ENCODE measurements at places on chromosomes 16 and 17.

DNA sequence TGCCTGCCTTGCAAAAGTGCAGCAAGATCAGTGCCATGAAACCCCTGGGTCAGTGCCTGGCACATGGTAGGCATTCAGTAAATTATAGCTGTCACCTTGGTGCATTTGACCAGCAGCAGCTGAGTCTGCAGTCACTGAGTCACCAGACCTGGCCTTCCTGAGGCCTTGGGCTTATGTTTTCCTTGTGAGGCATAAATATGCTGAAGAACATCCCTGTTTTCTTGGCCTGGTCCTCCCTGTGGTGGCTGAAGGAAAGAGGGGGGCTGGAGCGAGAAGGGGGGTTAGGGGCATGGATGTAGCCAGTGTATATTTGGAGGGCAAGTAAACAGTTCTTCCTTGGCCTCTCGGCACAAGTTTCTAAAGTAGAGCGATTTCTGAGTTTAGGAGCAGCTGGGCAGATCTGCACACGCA, 26.5 kb downstream of the EPN2 start:
- DNase-seq = no peak

DNA sequence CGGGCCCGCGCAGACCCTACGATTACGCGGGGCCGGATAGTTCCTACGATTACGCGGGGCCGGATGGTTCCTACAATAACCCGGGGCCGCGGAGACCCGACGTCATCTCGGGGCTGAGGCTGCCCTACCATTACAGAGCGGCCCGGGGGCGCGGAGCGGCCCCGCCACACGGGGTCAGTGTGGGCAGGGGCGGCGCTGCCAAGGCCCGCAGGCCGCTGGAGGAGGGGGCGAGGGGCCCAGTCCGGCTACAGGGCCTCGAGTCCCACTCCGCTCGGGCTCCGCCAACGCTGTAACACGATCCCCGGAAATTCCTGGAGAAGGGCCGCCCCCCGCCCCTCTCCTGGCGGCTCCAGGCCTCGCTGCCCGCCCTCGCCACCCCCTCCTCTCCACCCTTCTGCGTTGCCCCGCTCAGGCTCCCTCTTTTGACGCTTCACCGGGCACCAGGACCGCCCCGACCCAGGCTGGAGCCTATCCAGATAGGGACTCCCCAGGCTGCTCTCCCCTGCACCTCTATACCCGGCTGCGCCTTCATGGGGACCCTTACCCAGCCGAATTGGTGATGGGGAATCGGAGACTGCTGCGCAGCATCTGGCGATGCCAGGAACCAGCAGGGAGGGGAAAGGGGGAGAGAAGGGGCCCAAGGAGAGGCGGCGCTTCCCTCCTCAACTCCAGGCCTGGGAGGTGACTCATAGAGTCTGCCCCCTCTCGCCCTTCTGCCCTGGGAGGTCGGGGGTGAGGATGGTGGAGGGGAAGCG, at the start of gene RAB34:
Gene RAB34, minus strand, starts transcription at position 291 of the 755 bp plus-strand sequence. CDS start 602 bp downstream, outside the sequence.
- no peak for DNase-seq

DNA sequence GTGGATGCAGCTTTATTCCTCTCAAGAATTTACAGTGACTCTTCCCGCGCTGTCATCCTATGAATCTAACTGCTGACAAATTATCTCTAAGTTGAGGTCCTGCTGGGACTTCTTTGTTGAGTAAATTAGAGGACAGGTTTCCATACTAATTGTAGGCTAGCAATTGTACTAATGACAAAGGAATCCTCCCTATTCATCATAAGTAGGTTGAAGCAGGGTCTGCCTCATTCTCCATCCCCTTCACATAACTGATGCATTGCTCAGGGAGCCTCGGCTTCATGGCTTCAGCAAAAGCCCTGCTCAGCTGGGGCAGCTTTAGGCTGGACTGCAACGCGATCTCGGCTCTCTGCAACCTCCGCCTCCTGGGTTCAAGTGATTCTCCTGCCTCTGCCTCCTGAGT, 83.1 kb upstream of the IRX6 start:
- DNase-seq = no peak

DNA sequence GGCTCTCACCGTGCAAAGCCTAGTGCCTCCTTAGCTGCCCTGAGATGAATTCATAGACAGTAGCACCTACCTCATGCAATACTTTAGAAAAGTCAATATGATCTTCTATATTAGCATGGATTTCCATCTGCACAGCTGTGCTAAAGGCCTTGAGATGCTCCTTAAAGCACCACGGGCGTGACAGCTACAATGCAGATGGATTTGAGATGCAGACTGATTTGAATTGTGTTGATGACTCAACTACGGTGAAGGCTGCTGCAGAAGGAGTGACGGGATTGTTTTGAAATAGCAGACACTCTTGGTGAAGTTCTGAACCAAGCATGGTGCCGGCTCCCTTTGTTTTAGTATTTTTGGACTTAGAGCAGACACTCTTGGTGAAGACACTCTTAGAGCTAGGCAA, 88.2 kb downstream of the SPECC1 start:
- no peak for DNase-seq

All from NCI-H1105 treated with DMSO at 0.1 percent for 48 hours (cell line).